COR-L47 (cell line): ENCODE measurements at places on chromosomes 3 and 15.

DNA sequence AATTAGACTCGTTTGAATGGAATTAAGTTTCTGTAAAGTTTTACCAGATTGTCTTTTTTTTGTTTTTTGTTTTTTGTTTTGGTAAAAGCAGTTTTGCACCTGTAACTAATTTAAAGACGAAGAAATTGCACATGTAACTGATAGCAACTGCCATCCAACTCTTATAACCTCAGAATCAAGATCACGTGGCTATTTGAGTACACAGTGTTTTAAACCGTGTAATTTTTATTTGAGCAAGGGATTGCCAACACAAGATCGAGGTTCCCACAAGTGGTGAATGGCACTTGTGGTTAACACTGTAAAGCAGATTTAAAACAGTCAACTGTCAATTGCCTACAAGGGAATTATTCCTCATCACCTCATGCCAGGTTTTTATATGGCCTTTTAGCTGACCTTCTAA lies 67.3 kb downstream of the PPARG start:
- no peak for DNase-seq

DNA sequence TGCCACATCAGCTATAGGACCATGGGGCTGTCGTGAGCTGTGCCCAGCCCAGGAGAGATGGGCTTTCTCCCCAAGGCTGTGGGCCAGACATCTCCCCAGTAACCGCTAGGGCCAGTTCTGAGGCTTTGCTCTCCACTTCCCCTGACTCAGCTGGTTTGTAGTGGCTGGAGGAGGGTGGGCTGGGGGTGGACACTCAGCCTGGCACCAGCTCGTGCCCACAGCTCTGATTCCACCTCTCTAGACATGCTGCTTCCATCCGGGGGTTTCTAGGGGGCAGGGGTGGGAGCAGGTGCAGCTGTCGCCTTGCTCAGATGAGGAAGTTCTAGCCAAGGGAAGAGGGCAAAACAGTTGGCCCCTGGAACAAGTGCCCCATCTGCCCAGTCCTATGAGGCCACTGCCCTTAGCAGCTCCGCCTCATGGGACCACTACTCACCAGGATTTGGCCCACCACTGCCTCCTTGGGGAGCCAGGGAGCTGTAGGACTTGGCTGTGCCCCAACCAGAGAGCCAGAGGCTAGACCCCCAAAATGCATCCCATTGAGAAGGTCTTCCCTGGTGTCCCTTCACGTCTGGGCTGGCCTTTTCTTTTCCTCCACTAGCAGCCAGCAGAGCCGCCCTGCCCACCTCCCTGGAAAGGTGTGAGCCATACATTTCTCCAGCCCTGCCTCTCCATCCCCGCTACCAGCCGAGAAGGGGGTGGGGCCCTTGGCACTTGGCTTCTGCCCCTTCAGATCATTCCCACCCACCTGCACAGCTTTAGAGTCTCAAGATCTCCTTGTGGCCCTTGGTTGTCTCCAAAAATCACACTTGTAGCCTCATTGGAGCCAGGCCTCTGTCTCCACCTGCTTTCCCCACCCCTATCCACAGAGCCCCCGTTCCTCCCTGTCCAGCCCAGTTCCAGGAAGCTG lies 9.9 kb downstream of the GLYCTK start:
- no peak for DNase-seq

DNA sequence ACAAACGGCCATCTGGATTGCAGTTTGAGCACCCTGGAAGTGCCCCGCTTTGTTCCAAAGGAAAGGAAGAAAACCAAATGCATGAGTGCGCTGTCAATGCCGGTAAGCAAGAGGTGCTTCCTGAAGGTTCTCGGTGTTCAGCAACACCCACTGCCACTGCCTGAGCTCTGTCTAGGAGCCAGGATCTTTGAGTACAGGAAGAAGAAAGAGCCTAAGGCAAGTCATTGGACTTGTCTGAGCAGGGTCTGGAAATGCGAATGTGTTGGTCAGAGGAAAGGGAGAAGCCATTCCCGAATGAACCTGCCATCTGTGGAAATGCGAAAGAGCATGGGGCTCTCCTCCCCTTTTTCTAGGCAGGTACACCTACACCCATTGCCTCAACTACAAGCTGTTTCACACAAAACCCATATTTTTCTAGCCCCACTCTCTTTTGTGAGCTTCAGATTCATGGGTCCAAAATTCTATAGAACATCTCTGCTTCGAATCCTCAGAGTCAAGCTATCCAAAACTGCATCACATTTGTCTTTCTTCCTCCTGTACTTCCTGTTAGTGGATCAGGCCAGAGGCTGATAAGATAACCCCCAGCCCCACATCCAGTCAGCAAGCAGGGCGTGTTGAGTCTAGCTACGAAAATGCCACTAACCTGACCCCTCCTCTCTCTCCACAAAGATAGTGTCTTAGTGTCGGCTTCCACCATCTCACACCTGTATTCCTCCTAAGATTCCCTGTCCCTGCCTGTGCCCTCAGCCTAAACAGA lies 55.6 kb upstream of the C15orf61 start:
- no peak for DNase-seq

DNA sequence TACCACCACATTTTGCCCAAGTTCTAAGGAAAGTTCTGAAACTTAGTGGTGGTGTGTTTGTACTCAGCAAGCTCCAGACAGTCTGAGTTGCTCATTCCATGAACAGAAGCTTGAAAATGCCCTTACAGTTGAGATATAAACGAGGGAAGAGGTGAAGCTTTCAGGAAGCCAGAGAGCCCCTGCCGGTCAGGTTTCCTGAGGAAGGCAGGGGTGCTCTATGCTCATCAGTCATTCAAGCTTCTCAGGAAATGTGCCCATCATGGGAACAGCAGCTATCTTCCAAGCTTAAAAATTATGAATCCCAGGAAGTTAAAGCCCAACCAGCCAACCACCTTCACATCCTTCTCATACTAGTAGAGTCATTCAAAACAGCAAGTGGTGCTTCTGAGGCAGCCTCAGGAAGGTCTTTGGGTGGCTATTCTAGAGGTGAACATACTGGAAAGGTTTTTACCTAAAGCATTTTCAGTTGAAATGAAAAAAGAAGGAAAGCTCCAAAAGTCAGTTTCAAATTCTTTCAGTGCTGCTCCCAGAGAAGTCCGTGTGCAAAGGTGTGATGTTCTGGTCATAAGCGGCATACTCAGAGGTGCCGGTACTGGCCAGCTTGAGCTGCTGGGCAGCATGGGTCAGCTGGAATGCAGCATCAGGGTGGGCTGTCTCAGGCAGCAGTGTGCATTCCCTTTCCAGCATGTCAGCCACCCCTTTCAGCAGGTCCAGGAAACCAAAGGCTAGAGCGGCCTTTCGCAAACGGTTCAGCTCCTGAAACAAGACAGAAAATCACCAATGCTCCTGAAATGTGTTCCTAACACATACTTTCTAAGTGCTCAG lies 31.8 kb downstream of the INTS14 start:
- DNase-seq = no peak

DNA sequence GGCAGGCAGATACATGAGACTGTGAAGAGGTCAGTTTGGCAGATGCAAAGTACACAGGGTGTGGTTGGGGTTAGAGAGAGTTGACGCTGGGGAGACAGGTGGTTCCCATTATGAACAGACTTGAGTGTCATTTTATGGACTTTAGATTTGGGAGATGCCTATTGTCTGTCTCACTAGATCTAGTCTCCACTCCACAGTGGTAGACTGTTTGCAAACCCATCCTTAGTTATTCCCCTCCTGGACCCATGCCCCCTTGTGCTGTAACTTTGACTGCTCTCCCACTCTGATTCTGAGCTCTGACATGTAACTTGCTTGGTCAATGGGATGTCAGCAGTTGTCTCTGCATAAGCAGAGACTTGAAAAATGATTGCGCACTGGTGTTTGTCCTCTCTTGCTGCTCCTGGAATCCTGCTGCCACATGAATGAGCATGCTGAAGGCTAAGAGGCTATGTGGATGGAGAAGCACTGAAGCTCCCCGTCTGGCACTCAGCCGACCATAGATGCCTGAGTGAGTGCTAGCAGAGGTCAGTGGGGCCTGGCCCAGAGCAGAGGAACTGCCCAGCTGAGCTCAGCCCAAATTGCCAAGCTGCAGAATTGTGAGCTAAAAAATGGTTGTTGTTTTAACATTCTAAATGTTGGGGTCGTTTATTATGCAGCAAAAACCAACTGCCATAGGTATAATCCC lies 88.2 kb downstream of the FAM43A start:
- no peak for DNase-seq
